ENCODE measurements at places on chromosomes 5 and 9. TPM values are rescaled to one million over a fixed set of nuclear protein-coding genes. Genes with fewer than 3 reads are reported as not detected.

- DNase-seq: no peak
Measured at GRCh38 chr5:137394380-137394779, 104.7 kb downstream of the SPOCK1 start.

DNA sequence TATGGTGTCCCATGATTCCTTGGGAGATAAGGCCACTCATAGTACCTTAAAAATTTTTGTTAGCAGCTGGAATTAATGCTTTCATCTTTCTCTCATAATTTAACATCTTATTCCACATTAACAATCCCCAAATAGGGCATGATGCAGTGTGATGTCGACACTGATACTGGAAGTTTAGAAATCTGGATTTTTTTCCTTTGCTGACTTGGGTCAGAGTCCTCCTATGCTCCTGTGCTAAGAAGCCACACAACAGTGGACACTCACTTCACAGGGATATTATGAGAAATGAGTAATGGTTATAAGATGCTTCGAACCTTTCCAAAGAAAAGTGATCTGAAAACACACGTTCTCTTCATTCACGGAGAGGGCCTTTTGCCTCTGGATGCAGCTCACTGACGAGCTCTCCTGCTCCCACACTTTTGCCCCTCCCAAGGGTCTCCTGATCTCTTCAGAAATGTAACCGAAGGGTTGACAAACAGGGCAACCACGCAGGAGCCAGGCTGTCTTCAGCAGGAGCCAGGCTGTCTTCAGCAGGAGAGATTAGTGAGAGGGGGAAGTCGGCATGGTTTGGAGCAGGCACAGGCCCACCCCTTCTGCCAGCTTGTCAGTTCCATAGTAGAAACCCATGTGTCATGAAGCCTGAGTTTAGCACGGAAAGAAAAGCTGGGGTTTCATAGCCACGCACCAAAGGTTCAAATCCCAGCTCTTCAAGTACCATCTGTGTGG is 247.8 kb downstream of the AOPEP start:
- DNase-seq: no peak

DNA sequence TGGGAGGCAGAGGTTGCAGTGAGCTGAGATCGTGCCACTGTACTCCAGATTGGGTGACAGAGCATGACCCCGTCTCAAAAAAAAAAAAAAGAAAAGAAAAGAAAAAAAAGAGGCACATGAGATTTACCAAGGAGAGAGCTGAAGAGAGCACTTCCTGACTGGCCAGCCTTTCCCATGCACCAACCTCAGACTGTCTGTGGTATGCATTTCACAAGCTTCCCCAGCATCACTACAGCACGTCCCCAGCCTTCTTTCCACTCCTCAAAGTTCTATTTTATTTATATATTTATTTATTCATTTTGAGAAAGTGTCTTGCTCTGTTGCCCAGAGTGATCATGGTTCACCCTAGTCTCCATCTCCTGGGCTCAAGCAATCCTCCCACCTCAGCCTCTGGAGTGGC is 13.6 kb upstream of the FUBP3 start:
- no peak for DNase-seq

GRCh38 chr9:130446101-130446861 is 1.5 kb downstream of the ASS1 start:
- no peak for DNase-seq

- DNase-seq: no peak
Measured at GRCh38 chr5:65924366-65925043, 1.9 kb upstream of the ERBIN start.

DNA sequence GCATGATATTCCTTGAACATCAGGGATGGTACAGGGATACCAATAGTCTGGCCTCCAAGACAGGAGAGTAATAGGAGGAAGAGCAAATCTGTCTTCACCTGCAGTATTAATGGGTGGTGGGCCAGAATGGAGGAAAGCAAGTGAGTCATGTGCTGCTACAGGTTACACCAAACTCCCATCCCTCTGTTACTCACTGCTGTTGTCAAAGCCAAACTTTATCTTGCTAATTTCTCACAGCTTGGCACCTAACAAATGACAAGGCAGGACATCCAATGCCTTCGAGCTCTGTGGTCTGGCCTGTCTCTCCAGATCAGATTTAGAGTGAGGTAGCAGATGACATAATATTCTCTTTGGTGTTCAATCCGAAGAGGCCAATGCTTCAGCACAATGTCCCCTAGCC is 26.8 kb downstream of the PLAC8L1 start:
- no peak for DNase-seq

GRCh38 chr9:127295005-127295404 is 30.4 kb downstream of the GARNL3 start:
- DNase-seq: no peak

The ABITRAM gene
- polyA plus RNA-seq: 37.7 TPM

The SPATA31A3 gene
- polyA plus RNA-seq: not detected

The TGFBI gene
- polyA plus RNA-seq: 204 TPM

The FAM151B gene
- 4.2 TPM for polyA plus RNA-seq

The ISOC1 gene
- 41.7 TPM for polyA plus RNA-seq

The IL13 gene
- polyA plus RNA-seq: 0.08 TPM

Measured in left kidney (tissue), 8 donors.